ENCODE measurements at places on chromosomes 16 and 17.
A peak's percentile ranks its signal among the peaks of the same experiment; 100 is the strongest.

DNA sequence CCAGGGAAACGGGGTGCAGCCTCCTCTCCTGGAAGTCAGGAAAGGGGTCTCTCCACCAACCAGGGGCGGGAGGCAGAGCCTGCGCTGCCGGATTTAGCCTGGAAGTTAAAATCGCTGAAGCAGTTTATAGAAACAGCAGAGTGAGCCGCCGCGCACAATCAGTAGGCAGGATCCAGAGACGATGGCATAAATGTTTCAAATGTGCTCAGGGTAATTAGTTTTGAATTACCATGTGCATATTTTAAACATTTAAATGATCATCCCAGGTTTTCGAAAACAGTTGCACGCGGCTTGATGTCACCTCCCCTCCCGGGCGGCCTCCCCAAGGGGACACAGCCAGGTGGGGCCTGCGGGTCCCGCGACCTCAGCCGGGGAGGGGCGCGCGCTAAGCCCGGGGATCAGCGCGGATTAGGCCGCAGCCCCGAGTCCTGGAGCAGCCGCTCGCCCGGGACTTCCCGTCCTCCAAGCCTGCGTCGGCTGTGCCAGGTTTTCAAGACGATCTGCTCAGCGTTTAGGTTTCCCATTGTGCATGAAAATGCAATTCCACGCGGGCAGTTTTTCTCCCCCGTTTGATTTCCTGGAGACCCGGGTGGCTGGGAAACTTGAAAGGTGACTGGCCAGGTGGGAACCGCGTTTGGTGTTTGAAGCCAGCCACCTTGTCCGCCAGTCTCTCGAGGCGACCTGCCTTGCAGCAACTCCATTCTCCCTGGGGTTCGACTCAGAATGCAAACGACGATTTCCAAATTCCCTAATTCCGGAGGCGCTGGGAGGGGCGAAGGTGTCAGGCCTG lies 78.3 kb downstream of the RPA1 start:
- peak; percentile 35 for DNase-seq

DNA sequence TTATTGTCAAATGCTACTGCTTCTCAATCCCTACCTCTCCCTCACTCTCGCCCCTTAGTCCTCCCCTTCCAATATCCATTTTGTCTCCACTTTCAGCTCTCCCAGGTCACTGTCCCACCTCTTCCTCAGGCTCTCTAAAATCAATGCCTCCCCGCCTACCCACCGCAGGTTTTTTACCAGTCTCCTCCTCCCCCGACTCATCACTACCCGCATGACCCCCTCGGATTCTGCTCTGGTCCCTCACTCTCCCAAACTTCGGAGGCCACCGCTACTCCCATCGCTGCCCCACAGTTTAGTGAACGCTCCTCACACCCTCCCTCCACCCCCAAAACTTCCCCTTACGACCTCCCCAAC lies 513 bp downstream of the CRLF3 start:
- DNase-seq = no peak

- DNase-seq = no peak
These were observed 42.0 kb upstream of the KCNJ2 start for GRCh38 chr17:70127221-70127873.

- no peak for DNase-seq
These were observed 5.0 kb downstream of the CAMKK1 start for GRCh38 chr17:3887804-3888203.

DNA sequence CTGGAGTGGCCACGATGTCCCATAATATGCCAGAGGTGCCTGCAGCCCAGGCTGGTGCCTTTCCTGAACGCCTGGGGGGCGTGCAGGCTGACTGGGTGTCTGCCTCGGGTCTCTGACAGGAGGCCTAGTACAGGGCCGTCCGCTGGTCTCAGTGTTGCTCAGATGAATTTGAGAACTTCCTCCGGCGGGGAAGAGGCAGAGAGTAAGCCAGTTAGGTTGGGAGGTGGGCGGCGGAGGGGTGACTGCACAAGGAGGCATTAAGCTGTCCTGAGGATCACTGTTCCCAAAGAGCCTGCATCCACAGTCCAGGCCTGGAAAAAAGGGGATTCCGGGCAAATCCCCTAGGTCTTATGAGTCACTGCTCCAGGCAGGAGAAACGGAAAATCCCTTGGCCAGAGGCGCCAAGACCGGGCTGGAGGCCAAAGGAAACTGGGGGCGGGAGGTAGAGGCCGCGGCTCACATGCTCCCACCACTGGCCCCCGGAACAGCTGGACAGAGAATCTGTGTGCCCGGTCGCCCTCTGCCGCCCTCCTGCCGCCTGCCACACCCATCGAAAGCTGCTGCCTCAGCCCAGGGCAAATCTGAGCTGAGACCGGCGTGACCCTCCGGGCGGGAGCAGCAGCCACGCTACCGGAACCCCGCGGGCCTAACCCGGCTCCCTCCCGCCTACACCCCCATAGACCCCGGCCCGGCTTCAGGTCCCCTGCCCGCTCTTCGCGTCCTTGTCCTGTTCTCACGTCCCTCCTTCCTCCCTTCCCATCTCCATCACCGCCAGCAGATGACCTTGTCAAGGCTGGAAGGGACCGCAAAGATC lies 1.2 kb downstream of the TRIM47 start:
- peak; percentile 97 for DNase-seq

Data from fibroblast of villous mesenchyme (primary cell).